Stimulated activated CD4-positive, alpha-beta T cell treated with anti-CD3 and anti-CD28 coated beads, Interleukin-15, amount 100 ng/mL, for 24 hours (primary cell): ENCODE measurements at places on chromosomes 4 and X.

DNA sequence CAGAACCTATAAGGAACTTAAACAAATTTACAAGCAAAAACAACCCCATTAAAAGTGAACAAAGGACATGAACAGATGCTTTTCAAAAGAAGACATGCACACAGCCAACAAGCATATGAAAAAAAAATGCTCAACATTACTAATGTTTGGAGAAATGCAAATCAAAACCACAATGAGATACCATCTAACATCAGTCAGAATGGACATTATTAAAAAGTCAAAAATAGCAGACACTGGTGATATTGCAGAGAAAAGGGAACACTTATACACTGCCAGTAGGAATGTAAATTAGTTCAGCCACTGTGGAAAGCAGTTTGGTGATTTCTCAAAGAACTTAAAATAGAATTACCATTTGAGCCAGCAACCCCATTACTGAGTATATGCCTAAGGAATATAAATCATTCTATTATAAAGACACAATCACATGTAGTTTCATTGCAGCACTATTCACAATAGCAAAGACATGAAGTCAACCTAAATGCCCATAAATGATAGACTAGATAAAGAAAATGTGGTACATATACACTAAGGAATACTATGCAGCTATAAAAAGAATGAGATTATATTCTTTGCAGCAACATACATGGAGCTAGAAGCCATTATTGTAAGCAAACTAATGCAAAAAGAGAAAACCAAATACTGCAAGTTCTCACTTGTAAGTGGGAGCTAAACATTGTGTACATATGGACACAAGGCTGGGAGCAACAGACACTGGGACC is 1509.4 kb downstream of the TECRL start:
- no peak for DNase-seq

DNA sequence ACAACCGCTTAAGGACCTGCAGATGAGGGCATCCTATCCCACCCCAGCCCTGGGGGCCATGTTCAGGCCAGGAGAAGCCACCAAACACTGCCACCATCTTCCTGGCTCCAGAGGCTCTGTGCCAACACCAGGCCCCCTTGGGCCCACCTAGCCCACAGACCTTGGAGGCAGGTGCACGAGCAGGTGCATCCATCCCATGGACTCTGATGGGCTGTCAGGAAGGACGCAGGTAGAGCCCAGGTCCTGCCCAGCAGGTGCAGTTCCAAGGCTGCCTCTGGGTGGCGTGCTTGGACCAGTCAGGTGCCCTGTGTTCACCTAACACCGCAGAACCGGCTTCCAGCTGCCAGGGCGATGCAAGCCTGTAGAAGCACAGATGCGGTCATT is 22.8 kb upstream of the PDE6B start:
- DNase-seq, result peak; percentile 82

DNA sequence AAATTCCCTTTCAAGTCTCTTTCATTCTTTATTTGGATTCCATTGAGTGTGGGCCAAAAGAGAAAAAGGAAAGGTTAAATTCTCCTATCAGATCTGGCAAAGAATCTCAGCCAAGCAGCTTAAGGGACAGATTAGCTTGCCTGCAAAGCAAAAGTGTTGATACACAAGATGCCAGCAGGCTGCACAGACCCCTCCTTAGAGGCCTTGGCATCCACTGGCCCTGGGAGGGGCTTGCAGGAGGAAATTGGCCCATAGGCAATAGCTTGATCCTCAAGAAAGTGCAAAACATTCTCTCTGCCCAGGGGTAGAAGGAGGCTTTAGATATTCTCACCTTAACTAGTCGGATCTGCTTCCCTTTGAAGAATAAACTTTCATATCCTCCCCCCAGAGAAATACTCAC is 300.4 kb upstream of the CPEB2 start:
- no peak for DNase-seq

GRCh38 chr4:114527637-114528036 is 71.0 kb upstream of the UGT8 start:
- no peak for DNase-seq

- DNase-seq, result no peak
Measured at GRCh38 chr4:40840255-40840984, 90.7 kb downstream of the NSUN7 start.

DNA sequence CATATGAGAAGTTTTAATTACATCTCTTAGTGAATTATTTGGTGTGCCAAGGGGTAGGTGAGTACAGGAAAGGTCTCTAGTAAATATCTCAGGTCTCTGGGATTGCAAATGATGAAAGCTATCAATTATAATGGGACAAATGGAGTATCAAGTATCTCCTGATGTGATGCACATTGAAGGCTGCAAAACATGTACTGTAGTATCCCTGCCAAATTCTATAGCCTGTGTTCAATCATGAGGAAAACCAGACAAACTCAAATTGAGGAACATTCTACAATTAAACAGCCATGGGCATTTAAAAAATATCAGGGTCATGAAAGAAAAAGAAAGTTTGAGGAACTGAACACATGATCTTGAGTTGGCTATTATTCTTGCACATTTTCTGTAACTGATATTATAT is 665.4 kb upstream of the PABPC4L start:
- no peak for DNase-seq

DNA sequence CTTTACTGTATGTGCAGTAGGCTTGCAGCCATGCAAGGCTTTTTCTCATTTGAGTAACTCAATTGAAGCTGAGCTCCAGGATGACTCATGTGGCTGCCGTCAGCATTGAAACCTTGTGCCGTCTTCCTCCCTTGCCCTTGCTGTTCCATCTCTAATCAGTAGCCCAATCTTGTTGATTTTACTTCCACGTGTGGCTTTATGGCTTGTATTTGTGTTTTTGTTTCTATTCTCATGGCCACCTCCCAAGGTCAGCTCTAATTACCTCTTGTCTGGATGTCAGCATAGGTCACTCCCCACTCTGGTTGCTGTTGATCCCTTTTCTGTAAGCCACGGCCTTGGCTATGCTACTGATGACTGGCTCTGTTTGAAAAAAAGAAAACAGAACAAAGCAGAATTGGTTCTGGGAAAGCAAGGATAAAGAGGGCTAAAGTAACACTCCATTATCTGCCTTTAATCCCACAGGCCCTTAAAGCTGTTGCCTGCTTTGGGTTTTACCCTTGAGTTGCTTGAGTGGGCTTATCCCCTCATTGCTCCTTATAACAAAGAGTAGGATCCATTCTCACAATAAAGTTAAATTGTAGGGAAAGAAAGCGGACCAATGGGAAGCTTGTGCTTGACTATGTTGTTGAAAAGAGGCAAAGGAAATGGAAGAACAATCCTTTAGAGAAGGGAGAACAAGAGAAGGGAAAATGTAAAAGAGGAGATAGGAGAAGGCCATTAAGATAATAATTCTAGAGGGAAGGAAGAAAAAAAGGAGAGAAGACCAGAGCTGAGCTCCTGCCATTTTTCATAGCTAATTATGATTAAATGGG is 173.9 kb upstream of the PGRMC2 start:
- DNase-seq, result no peak

GRCh38 chr4:168784786-168785461 is 225.1 kb downstream of the CBR4 start:
- no peak for DNase-seq

- DNase-seq, result no peak
Measured at GRCh38 chr4:150987204-150987603, 27.9 kb downstream of the LRBA start.

GRCh38 chr4:153151535-153152455 is 52.4 kb upstream of the TRIM2 start:
- peak; percentile 69 for DNase-seq

DNA sequence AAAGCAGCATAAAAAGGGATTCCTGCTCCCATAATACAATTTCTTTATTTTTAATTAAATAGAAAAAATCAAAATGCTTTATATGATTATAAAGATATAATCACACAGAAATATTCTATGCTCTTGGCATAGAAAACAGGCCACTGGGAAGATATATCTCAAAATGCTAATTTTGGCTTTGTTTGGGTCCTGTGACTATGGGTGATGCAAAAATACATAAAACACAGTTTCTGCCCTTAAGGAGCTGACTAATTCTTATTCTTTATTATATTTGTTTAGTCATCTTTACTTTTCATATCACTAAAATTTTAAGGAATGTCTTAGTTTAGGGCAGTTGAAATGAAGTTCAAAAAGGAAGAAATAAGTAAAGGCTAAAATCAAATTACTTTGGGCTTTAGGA is 7.0 kb upstream of the BMP3 start:
- DNase-seq, result no peak

DNA sequence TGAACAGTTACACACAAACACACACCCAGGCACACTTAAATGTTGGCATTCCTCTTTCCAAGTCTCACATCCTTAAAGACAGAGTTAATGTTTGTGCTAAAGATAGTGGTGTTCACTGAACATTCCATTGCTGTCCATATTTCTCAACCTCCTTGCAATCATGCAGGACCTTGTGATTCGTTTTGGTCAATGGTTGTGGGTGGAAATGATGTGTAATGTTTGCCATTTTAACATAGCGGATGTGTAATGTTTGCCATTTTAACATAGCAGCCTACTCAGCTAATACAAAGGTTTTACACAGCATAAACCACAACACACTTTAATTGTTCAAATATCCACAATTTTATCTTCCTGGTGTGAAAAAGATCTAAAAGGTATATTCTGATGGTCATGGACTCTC is 93.9 kb downstream of the CEP44 start:
- DNase-seq, result no peak

DNA sequence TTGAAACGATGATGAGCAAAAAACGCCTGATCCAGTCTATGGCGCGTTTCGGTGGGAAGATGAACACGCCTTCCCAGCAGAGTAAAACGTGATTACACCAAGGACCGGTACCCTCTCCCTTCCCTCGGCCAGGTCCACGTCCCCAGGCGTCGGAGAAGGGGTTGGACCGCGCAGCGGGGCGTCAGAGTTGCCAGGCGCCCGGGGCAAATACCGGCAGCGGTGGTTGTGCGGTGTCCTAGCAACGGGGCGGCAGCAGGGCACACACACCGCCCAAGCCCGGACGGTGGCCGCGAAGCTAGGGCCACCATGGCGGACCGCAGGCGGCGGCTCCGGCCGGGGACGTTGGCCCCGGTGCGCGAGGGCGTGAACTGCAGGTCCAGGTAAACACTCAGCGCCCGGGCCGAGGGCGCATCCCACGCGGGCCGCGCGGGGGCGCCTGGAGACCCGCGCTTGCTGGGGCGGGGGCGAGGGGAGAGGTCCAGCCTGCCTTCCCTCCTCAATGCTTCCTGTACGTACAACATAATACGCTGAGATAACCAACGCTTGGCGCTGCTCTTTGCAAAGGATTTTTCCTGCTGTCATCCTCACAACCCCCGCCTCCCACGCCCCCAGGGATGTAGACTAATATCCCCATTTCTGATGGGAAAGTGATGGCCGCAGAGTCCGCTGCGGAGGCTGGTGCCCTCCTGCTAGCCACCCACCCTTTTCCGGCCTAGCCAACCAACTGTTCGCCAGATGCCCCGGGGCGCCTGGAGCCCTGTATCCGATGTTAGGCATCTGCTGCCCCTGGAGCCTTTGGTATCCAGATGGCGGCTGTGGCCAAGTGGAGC is at the start of gene FAM47E:
Gene FAM47E (plus strand): TSS at position 281 of the 830 bp plus-strand sequence. CDS start 26 bp downstream, at position 307.
- DNase-seq, result peak; percentile 56

DNA sequence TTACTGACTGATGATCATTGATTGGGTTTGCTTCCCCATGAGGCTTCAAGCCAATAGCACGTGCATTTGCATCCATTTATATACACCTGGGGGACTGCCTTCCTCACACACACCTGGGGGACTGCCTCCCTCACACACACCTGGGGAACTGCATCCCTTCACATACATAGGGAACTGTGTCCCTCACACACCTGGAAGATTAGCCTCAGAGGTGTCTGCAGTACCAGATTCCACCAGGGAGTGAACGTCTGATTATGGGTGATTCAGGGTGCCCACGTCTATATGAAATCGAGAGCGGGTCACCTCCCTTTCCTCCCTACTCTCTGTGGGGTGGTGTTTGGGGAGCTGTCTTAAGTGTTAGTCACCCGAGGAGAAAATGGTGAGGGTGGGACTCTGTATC is 16.9 kb downstream of the CD99 start:
- peak; percentile 31 for DNase-seq

DNA sequence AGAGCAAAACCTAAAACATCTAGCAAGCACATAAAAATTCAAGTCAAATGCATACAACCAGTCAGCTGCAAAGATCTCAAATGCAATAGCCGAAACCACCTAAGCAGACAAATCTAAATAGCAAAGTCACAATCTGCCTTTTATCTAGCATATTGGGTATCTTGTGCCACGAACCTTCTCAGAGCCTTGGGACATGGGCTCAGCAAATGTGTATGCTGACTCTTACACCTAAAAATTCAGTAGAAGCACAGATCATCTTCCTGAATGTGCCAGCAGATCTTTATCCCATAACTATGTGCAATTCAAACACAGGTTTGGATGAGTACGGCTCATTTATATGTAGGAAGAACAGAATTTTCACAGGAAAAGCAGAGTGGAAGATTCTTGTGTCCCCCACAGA is 492.1 kb downstream of the INPP4B start:
- no peak for DNase-seq

DNA sequence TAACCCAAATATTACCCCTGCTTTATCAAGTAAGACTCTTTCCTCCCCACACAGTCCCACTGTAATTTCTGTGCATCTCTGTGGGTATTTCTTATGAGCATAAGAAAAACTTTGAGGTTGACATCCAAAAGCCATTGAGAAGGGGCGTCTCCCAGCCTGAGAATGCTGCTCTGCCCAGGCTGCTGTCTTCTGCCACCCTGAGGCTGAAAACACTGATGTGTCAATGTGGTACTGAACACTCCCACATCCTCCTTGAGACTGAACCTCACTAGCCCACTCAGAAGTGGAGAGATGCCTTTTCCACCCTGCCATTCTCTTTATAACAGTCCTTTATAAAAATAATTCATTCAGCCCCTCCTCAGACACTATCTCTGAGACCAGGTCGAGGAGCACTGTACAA is 120.8 kb downstream of the SMIM20 start:
- DNase-seq, result peak; percentile 31

- DNase-seq, result no peak
Measured at GRCh38 chrX:39703307-39703706, 394.5 kb downstream of the BCOR start.

- no peak for DNase-seq
Measured at GRCh38 chr4:119132306-119132705, 3.3 kb upstream of the MYOZ2 start.

- no peak for DNase-seq
Measured at GRCh38 chrX:24204958-24205357, 55.4 kb downstream of the ZFX start.

- DNase-seq, result no peak
Measured at GRCh38 chr4:126838941-126839679, 793.6 kb upstream of the INTU start.

- no peak for DNase-seq
Measured at GRCh38 chr4:185134307-185134869, 8.7 kb upstream of the SLC25A4 start.

- DNase-seq, result no peak
Measured at GRCh38 chr4:85725721-85726170, 250.8 kb downstream of the ARHGAP24 start.

DNA sequence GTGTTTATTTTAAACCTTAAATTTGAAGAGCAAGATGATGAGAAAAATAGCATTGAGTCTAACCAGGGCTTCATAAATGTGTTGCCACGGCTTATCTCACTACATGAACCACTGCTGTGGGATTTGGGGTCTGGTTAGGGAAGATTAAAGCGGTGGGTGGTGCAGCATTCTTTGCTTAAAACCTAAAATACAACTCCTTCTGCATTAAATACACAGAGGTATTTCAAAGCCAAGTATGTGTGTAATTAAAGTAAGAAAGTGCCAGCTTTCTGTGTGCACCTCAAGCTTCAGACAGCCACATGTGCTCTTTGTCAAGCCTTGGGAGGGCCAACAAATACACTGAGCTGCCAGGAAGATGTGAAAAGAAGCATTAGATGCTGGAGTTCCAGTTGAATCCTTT is 128.0 kb downstream of the CPE start:
- DNase-seq, result no peak
